Esophagus squamous epithelium (tissue), 5 donors: ENCODE measurements at places on chromosomes 12 and 14.

DNA sequence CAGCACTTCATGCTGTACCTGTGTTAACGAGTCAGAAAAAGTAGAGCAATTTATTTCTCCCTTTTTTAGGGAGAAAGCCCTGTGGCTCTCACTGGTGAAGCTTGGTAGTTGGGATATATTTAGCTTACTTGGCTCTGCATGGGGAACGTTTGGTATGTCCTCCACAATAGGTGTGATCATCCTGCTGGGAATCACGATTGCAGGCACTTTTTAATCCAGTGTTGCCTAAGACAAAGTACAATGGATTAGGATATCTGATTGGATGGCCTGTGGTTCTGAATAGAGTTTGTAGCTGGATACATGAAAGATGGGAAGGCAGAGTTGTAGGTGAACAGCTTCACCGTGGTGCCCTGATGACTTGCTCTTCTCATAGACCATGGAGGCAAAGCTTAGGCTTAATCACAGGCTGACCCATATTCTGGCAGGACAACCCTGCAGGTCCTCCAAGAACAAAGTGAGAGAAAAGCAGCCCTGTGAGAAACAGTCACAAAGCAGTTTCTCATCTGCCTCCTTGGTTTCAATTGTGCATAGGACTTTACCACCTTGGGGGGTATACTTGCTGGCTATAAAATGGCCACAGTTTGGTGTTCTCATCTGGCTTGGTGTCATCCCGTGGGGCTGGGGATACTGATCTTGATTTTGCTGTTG lies 7.5 kb downstream of the RESF1 start:
- DNase-seq: no peak

GRCh38 chr12:76687981-76688380 lies 75.9 kb upstream of the ZDHHC17 start:
- DNase-seq: no peak

- DNase-seq: no peak
Measured at GRCh38 chr14:36863271-36863670, 201.6 kb downstream of the PAX9 start.

DNA sequence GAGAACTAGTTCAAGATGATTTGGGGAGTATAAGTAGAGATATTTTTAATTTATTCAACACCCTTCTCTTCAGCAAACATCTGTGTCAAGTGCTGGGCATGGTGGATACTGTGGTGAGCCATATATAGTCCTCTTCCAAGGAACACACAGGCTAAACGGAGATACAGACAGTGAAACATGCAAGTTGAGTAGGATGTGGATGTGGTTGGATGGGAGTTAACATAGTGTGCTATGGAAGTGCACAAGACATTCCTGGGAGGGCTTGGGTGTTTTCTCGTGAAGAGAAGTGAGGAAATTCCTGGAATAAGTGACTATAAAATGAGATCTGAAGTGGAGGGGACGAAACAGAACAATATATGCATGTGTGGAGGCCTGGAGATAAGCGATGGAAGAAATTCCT lies 181.1 kb upstream of the NPAS3 start:
- DNase-seq: no peak

GRCh38 chr12:53182903-53183302 lies 2.2 kb upstream of the CSAD start:
- DNase-seq: no peak

GRCh38 chr14:105602243-105602750 lies 75.9 kb downstream of the TMEM121 start:
- no peak for DNase-seq

DNA sequence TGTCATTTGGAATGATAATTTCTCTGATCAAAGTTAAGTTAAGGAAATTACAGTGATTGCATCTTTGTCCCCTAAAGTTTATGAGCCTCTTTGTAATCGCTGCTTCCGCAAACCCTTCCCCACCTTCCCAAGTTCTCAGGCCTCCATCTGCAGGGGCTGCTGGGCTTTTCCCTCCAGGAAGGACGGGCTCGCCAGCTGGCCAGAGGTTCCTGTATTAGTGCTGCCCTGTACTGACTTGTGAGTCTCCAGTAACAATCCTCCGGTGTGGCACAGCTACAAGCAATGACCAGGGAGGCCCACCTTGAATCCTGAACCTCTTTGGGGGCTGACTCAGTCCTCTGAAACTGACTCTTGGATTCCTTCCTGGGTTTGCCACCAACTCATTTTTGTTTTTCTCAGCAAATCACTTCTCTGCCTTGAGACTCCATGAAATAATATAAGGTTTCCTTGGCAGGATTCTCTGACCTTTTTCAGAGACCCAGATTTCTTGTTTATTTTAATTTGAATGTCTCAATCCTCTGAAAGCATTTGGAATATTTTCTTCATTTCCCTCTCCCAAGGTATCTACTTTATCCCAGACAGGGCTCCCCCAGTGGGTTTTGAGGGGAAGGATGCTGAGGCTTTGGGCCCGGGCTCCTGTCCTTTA lies 398.6 kb downstream of the ZFP36L1 start:
- no peak for DNase-seq

GRCh38 chr12:47509398-47509851 lies 196.4 kb downstream of the RPAP3 start:
- DNase-seq: no peak

GRCh38 chr12:7113389-7113871 lies 4.4 kb upstream of the C1RL start:
- no peak for DNase-seq

GRCh38 chr14:92755495-92755894 lies 7.1 kb upstream of the LGMN start:
- DNase-seq: no peak

DNA sequence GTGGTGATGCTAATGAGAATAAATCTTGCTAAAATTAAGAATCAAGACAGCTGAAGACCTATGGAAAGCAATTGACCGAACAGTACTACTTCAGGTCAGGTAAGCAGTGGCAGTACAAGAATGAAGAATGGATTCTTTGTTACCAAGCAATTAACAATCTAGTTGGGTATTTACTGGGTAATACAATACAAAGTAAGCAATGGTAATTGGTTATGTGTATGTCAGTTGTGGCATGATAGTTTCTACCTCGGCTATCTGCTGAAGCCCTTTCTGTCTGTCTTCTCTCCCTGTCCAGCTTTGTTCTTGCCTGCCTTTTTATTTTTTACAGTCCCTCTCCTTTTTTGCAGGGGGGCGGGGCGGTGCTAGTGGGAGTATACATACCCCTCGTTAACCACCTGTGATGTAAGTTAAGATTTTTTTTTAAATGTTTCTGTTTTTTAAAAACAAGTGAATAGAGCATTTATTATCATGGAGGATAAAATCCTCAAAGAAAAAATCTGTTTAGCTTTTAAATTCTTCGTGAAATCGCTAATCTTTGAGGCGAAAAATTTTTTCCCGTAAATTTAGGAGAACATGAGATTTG lies 75.9 kb downstream of the RCOR1 start:
- DNase-seq: no peak

- no peak for DNase-seq
Measured at GRCh38 chr12:262817-263216, at the start of gene SLC6A13. SLC6A13 (minus strand) TSS chr12:262836; CDS start chr12:260052, 2,784 bp downstream.

- no peak for DNase-seq
Measured at GRCh38 chr14:100065111-100065871, at the start of gene EVL. EVL (plus strand) TSS chr14:100065422; CDS start chr14:100065501, 79 bp downstream.

GRCh38 chr14:91261115-91261514 lies 16.6 kb upstream of the GPR68 start:
- DNase-seq: no peak

DNA sequence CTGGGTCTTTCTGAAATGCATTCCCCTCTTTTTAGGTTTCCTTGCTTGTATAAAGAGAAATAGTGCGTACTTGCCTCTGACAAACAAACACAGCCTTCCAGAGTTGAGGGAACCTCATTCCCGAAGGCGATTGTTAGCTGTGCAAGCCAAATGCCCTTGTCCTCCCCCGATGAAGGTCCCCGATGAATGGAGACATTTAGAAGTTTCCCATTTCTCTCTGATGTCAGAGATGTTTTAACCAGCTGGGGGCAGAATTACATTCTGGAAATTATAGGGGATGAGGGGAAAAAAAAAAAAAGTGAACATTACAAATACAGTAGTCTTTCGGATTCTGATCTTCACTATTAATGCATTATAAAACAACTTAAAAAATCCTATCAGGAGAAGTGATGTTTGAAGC lies 366.8 kb downstream of the VRK1 start:
- no peak for DNase-seq

DNA sequence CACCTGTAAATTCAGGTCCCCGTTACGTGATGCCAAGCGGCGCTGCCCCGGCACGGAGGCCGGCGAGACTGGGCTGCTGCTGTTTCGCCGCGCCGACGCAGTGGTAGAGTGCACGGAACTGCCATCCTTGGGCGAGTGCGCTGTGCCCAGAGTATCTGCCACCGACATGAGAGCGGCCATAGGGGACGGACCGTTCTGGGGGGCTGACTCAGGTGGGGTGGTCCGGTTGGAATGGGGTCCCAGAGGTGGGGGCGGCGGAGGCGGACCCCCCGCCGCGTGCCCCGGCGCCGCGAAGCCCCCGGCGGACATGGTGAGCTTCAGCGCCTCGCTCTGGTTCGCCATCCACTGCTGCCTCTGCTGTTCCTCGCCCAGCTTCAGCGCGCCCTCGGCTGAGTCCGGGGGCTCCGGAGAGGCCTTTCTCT lies 2.8 kb downstream of the IRF2BPL start:
- DNase-seq: no peak

DNA sequence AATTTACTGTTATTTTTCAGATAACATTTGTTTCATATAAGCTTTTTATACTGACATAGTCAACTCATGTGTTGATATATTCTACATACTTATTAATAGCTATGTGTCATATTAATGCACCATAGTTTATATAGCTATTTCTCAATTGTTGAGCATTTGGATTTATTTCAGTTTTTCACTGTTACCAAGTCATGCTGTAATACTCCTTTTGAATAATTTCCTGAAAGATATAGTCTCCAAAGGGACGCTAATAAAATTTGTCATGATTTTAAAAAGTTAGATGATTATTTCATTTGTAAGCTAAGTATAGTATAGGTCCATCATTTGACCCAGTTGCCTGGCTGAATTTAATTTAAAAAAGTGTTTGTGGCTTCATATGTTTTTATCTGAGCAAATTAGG lies 47.8 kb downstream of the ATL1 start:
- no peak for DNase-seq

- DNase-seq: no peak
Measured at GRCh38 chr12:106657488-106657887, 74.7 kb downstream of the RFX4 start.

GRCh38 chr14:92487513-92488133 lies 26.0 kb upstream of the RIN3 start:
- DNase-seq: no peak

- no peak for DNase-seq
Measured at GRCh38 chr14:33343016-33343415, 404.3 kb downstream of the NPAS3 start.

DNA sequence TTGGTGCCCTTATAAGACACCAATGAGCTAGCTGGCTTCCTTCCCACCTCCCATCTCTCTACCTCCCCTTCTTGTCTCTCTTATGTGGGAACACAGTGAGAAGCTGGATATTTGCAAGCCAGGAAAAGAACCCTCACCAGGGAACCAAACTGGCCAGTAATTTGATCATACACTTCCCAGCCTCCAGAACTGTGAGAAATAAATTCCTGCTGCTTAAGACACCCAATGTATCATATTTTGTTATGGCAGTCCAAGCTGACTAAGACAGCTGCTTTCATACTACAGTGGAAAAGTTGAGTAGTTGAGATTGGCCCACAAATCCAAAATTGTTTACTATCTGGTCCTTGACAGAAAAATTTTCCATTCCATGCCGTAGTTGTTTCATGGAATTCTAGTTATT lies 269.0 kb downstream of the KCNH5 start:
- no peak for DNase-seq

- DNase-seq: no peak
Measured at GRCh38 chr14:84694161-84694560, 835.8 kb upstream of the FLRT2 start.

- no peak for DNase-seq
Measured at GRCh38 chr14:63344336-63344735, 25.6 kb upstream of the GPHB5 start.
